ENCODE measurements at places on chromosomes 1 and 21.

- DNase-seq, result no peak
Observed at GRCh38 chr21:46052703-46053651, 44.9 kb upstream of the COL6A2 start.

GRCh38 chr1:238061967-238062613 lies 171.4 kb upstream of the ZP4 start:
- no peak for DNase-seq

GRCh38 chr21:24339406-24339805 lies 1267.9 kb downstream of the MRPL39 start:
- DNase-seq, result no peak

- DNase-seq, result no peak
Observed at GRCh38 chr21:42117967-42118780, 47.1 kb downstream of the UMODL1 start.

GRCh38 chr1:186413319-186413718 lies 37.7 kb downstream of the ODR4 start:
- DNase-seq, result no peak

DNA sequence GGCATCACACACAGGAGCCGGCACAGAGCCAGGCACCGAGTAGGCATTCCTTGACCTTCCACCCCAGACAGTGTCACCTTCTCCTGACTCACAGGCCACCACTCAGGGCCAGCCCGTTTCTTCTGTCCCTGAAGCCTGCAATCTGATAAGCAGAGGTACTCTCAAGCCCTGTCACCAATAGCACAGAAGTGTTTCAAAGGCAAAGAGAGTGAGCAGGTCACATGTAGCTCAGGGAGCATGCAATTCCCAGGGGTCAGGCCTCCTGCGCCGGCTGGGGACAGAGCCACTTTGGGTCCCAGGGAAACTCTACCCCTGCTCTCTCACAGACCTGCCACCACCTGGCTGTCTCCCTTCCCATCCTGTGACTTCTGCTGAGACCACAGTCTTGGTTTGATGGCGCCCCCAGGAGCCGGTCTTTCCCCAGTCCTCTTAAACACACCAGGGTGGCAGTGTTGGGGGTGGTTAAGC lies 13.2 kb downstream of the CAPN9 start:
- no peak for DNase-seq

- DNase-seq, result no peak
Observed at GRCh38 chr1:241276391-241276790, 80.6 kb downstream of the RGS7 start.

Measured in stimulated activated CD4-positive, alpha-beta T cell treated with anti-CD3 and anti-CD28 coated beads, Interleukin-1b, Interleukin-23, amount 100 ng/mL, for 4 hours (primary cell).